Kasumi-1 (cell line): ENCODE measurements at places on chromosomes 4 and X.

DNA sequence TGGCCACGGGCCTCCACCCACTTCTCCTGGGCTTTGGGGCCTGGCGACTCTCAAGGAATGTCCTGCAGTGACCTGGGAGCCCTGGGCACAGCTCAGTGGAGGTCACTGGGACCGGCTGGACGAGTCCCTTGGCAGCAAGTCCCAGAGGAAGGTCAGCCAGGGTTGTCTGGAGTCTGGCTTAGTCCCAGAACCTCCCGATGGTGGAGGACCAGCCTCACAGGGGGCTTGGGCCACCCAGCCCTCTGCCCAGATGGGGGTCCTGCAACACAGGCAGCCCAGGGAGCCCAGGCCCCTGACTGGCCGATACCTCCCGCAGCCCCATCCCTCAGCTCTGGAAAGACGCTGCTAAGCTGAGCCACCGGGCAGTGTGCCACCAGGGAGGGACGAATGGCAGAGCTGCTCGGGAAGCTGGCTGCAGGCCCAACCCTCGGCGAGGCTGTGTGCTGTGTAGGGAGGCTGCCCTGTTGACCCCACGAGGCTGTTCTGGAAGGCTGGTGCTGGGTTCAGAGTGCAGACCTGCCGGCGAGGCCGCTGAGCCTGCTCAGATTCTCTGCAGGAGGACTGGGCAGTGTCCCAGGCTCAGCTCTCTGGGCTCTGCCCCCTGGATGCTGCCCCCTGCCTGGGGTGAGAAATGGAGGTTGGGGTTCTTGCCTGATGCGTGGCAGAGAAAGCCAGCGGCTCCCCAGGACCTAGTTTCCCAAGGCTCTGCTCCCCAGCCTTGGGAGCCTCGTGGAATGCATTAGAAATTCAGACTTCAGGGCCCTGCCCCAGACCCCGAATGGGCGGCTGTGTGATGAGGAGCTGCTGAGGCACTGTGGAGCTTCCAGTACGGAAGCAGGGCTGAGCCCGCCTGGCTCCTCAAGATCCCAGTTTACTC is 61.7 kb downstream of the ADRA2C start:
- DNase-seq: no peak

- DNase-seq: no peak
Observed at GRCh38 chrX:153922932-153923857, 2.9 kb downstream of the ARHGAP4 start.

DNA sequence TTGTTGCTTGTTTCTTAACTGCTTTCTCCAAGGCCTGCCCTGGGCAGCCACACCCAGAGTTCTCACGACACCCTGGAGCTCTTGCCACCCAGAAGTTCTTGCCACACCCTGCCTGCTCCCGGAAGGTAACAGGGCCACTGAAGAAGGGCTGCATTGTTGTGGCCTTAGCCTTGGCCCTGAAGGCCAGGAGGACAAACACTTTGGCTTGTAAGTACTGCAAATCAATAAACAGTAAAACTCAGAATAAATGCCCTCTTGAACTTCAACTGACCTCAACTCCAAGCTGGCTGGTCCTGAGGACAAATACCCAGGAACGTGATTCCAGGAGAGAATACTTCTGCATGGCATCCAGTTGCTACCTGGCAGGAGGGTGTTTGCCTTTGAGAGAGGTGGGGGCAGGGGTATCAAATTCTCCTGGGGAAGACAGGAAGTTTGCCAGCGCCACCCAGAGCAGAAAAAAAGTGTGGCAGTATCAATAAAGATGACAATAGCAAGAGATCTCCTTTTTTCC is 54.1 kb downstream of the TLR10 start:
- no peak for DNase-seq

DNA sequence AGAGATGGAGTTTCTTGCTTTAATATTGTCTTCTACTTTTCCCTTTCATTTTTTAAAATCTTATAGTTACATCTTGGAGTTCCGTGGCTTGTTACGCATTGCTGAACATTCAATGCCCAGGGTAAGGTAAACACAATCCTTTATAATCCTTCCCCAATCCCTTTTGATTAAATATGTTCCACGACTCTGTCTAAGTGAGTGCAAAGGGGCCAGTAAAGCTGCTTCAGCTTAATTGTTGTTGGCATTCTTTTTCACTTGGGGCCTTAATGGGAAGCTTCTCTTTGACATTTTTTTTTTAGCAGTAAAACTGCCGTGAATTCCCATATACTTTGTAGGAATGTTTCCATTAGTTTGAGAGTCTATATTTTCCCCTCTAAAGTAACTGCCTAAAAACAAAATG is 1028.1 kb downstream of the C4orf33 start:
- DNase-seq: no peak

GRCh38 chr4:165375465-165375864 is 3.3 kb upstream of the CPE start:
- DNase-seq: no peak

DNA sequence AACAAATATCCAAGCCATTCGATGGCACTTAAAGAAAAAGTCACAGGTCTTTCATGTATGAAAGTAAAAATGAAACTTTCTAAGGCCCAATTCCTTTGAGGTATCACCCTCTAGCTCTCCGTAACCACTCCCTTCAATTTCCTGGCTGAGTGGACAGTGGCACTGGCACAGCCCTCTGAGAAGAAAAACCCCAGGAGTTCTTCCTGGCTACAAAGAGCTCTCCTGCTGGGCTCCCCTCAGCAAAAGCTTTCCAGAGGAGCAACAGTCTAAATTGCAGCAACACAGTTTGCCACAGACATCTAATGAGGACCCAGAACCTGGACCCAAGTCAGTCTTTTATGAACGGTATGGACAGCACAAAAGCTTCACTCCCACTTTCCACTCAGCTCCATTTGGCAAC is 71.8 kb downstream of the FUNDC1 start:
- no peak for DNase-seq

- DNase-seq: no peak
Observed at GRCh38 chr4:86976801-86977485, 42.1 kb downstream of the AFF1 start.

GRCh38 chr4:24971192-24971591 is 58.4 kb upstream of the CCDC149 start:
- DNase-seq: no peak
